IMR-90 (cell line): ENCODE measurements at places on chromosomes 5 and 9.
A peak's percentile ranks its signal among the peaks of the same experiment; 100 is the strongest.

DNA sequence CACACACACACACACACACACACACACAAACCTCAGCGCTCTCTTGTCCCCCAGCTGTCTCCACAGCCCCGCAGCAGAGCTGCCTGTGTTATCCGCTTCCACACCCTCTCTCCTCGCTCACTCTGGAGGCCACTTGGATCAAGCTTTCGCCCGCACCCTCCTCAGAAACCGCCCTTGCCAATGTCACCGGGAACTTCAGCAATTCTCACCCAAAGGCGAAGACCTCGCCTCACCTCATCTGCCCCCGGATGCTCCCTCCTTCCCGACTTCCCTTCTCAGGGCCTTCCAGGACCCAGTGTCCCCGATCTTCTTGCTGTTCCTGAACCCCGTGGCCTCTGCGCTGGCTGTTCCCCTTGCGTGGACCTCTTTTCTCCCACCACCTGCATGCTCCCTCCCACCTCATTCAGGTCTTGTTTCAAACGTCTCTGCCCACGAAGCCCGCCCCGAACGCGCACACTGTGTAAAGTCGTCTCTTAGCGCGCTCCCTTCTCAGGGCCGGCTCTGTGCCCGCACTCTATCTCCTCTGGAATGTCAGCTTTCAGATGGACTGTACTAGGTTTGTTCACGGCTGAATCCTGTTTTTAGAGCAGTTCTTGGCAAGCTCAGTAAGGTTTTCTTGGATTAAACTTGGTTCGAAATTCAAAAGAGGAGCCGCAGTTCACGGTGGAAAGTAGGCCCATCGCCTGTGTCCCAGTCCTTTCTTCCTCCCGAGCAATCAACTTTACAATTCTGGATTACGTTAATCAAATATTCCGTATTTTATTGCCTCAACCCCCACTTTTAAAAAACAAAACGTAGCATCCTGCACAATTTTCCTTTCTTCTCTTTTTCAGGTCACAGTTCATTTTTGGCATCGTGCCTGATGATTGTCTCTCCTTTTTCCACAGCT is 1.0 kb upstream of the TRIM7 start:
- peak; percentile 21 for DNase-seq

DNA sequence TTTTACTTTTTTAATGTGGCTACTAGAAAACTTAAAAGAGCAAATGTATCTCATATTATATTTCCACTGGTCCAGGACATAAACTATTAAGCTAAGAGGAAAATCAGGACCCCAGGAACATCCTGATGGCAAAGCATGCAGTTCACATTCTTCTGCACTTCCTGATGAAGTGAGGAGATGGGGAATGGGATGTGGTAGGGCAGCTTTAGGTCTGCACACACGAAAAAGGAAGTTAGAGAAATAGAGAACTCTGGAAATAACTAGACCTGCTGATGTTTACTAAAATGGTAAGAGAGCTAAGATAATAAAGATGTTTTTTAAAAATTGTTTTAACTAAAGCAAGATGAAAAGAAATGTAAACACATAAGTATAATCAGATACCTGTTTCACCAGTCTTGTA is 39.7 kb upstream of the NIPBL start:
- DNase-seq: no peak

DNA sequence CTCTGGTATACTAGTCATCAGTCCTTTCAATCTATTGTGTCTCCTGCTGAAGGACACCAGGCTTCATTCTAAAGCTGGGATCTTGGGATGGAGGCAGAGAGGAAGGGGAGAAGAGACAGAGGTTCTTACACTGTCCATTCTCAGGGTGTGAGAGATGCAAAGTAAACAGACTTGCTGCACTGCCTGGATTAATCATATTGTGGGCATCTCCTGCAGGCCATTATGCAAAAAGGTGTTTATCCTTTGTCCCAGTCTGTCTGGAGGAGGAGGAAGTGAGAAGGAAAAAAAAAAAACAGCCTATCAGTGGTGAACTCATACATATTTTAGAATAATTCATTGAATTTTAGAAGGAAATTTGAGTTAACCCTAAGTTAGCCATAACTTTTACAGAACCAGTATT is 92.9 kb upstream of the TNPO1 start:
- no peak for DNase-seq

DNA sequence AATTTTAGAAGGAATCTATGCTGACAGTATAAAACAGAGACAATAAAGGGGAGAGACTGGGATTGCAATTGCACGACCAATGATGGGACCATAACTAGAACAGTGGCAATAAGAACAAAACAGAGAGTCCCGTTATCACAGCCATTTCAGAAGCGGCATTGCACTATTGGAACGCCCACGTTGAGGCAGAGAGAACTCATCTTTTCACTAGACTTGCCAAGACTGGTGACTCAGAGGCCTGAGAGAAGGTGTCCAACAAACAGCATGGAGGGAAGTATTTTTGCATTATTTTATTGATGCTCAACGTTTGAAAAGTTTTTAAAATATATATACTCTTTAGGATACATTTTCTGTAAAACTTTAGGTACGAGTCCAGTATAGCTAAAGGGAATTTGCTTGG is 737.7 kb downstream of the TLE1 start:
- DNase-seq: peak; percentile 38

- peak; percentile 71 for DNase-seq
These were observed 2.7 kb downstream of the VPS13A start for GRCh38 chr9:77180056-77180455.

DNA sequence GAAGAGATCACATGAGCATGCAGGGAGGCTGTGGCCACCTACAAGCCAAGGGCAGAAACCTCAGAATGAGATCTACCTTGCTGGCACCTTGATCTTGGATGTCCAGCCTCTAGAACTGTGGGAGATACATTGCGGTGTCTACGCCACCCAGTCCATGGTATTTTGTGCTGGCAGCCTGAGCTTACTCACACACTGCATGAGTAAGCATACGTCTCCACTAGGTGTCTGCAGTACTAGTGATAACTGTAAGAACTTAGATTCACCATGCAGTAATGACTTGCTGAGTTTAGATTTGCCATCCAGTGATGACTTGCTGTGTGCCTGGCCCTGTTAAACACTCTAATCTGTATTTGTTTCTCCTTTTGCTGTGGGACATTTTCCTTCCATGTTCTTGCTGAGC is 417.7 kb downstream of the GADD45G start:
- no peak for DNase-seq

GRCh38 chr9:22232971-22233370 is 213.7 kb upstream of the DMRTA1 start:
- no peak for DNase-seq

GRCh38 chr5:151200913-151201595 is 22.8 kb downstream of the CCDC69 start:
- DNase-seq: no peak

DNA sequence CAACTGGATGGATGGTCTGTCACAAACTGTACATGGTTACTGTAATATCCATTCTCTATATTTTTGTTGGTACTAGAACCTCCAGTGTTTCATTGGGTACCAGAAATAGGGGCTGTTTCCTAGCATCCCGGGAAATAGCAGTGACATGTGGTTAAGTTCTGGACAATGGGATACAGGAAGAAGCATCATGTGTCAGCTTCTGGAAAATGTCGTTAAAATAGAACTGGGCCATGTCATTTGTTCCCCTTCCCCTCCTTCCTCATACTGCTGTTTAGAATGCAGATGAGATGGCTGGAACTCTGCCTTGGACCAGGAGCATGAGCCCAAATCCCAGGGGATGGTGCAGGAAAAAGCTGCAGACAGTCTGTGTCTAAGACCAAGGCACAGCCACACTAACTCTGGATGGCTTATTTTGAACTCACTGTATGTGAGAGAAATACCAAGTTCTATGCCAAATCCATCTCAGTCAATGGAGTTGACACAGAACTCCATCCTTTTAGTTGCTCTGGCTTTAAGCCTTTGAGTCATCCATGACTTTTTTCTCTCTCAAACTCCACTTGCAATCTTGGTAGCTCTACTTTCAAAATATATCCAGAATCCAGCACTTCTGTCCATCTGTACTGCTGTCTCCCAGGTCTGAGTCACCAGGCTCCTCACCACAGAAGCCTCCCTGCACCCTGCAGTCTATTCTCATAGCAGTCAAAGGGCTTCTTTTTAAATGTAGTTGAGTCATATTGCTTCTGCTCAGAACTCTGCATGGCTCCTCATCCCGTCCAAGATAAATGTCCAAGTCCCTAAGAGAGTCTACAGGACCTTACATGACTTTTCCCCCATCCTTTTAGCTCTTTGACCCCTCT is 184.2 kb downstream of the NSG2 start:
- DNase-seq: peak; percentile 4

DNA sequence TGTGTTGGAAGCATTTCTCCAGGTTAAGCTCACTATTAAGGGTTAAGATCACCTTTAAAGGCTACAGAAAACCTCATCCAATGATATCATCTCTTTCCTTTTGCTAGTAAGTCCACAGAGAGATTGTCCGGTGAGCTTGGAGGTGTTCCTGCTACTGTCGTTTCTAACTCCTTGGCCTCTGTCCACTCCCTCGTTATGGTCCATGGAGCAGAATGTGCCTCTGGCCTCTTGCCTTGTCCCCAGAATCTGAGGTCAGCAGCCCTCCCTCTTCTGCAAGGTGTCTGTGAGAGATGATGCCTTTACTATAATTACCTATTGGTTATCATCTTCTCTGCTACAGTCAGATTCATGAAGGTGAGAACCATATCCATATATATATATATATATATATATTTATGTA is 15.0 kb downstream of the ORM2 start:
- DNase-seq: no peak

GRCh38 chr5:150777685-150778084 is 872 bp upstream of the SMIM3 start:
- DNase-seq: no peak

GRCh38 chr5:135236228-135236907 is 162.7 kb downstream of the MACROH2A1 start:
- DNase-seq: no peak

DNA sequence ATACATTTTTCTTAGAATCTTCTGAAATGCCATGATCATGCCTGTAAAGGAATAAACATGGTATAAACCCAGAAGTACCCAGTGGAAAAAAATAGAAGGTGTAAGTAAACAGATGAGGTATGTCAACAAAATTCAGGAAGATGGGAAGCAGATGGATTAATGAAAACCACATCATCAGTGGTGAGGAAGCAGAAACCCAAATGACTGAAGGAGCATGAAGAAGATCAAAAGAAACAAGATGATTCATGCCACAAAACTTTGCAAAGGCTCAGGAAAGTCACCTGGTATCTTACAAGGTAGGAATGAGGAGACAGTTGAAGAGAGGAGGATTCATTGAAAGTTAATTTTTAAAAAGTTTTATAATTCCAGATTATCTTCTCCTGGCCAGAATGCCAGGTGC is 132.8 kb upstream of the PAPPA start:
- DNase-seq: peak; percentile 19

- no peak for DNase-seq
These were observed 144.2 kb upstream of the RAI14 start for GRCh38 chr5:34511915-34512314.

DNA sequence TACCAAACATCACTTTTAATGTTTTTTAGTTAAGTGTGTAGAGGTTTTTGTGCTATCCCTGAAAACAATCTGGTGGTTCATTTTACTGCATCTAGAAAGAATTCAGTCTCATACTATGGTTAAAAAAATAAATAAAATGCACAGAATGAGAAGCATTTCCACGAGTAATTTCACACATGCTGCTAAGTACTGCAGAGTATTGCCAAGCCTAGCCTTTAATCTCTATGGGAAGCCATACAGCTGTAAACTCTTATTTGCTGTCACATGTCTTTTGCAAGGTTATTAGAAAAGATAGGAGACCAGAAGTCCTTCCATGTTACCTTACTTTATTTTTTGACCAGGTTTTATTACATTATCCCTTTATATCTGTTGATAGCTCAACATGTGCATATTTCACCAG is 37.6 kb upstream of the MAN2A1 start:
- DNase-seq: no peak

DNA sequence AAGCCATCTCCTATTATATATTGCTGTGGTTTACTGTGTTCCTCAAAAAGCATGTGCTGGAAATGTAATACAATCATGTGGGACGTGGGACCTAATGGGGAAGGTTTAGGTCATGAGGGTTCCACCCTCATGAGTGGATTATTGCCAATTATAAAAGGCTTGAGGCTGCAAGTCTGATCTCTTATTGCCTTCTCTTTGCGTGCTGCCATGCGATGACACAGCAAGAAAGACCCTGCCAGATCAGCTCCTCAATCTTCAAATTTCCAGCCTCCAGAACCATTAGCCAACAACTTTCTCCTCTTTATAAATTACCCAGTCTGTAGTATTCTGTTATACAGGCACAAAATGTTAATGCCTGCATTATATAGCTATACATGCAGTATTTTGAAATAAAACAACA is 45.4 kb downstream of the MARCHF11 start:
- DNase-seq: no peak

DNA sequence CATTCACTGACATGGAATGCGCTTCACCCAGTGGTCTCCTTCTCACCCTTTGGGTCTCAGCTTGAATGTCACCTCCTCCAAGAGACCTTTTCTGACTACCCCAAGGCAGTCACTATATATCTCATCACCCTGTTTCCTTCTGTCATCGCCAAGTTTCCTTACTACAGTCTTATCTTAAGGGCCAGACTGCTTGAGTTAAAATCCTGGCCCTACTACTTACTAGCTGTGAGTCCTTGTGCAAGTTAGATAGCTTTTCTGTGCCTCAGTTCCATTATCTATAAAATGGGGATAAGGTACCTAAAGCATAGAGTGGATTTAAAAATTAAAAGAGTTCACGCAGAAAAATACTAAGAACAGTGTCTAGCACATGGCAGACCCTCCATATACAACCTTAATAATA is 132.4 kb downstream of the GABBR2 start:
- no peak for DNase-seq

GRCh38 chr5:23274171-23274570 is 233.2 kb upstream of the PRDM9 start:
- no peak for DNase-seq

DNA sequence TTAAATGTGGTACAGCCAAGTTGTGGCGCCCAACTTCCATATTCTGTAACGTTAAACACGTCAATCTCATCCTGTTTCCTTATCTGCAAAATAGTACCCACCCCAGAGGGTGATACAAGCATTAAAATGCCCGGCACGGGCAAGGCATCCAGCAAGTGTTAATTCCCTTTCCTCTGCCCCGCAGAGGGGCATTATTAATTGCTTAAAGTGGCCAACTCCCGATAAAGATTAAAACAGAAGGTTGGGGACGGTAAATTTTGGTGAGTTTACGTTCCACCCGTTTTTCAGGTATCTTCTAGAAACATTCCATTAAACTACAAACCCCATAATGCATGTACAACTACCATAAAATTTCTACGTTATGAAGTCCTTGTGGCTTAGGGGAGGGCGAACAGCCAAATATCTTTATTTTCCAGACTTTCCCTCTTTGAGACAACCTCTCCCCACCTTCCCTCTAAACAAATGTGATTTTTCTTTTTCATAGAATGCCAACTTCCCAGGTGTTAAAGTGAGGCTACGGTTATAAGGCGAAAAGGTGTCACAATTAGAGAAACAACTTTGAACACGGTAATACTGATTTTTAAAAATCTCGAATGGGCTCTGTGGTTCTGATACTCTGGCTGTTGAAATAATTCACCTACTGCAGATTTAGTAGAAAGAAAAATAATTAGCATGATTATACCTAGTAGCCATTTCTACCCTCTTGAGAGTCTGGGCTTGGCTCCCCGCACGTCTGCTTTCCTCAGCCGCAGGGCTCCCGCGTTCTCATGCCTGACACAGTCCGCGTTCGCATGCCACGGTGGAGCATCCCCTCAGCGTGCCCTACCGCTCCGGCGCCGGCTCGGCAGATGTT is 1.2 kb upstream of the GPBP1 start:
- no peak for DNase-seq

GRCh38 chr5:95910521-95910920 is 51.1 kb downstream of the ELL2 start:
- no peak for DNase-seq

- no peak for DNase-seq
These were observed 338.5 kb downstream of the CETN3 start for GRCh38 chr5:90071066-90071465.

- DNase-seq: no peak
These were observed 48.2 kb downstream of the CXXC5 start for GRCh38 chr5:139696167-139696893.
